ENCODE measurements at places on chromosomes 1 and 21.
A peak's percentile ranks its signal among the peaks of the same experiment; 100 is the strongest.

GRCh38 chr1:86546787-86547221 is at the start of gene CLCA4:
Gene CLCA4 (plus strand): TSS chr1:86547078. CDS start chr1:86547120, 42 bp downstream.
- DNase-seq, result peak; percentile 66

DNA sequence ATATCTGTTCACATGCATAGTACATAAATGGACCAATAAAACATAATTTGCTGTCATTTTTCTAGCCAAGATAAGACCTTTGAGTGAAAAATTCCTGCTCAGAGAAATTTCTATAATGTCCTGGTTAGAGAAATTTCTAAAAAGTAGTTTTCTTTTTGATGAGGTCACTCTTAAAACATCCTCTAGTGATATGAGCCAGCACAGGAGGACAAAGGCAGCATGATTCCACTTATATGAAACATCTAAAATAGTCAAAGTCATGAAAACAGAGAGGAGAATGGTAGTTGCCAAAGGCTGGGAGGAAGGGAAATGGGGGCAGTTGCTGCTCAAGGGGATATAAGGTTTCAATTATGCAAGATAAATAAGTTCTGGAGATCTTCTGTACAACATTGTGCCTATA is 239.4 kb downstream of the BACH1 start:
- no peak for DNase-seq

GRCh38 chr1:180922631-180923015 is 9.9 kb downstream of the KIAA1614 start:
- no peak for DNase-seq

DNA sequence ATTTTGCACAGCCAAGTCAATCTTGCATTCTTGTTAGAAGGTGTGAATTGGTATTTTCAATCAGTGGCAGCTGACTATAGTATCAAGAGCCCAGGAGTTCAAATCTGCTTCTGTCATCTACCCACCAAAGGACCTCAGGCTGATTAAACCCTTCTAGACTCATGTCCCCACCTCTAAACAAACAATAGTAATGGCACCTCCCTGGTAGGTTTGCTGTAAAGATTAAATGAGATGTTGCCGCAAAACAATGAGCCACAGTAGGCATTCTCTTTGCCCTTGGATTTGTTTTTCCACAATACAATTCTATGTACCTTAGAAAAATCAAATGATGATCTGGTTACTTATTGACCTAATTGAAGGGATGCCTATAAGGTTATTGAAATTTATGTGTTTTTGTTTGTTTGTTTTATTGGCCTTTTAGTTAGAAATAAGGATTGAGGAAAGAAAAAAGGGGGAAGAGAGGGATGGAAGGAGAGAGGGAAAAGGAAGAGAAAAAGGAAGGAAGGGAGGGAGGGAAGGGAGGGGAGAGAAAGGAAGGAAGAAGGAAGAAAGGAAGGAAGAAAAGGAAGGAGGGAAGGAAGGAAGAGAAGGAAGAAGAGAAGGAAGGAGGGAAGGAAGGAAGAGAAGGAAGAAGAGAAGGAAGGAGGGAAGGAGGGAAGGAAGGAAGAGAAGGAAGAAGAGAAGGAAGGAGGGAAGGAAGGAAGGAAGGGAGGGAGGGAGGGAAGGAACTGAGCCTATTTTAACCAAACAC is 110.7 kb downstream of the ETS2 start:
- DNase-seq, result no peak

DNA sequence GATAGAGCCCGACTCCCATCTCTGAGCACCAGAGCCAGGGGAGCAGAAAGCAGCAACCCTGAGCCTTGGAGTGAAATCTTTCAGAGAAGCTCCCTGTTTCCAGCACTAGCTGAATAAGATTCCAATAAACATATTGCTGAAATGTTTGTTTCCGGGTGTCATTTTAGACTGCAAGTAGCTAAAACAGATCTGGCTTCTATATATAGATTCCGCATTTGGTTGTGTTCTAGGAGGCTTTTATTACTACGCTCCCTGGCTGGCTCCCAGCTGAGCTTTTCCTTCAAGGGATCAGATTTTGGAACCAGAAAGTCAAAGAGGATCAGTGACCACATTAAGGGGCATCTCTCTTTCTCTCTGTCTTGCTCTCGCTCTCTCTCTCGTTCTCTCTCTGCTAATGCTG is 88.2 kb downstream of the PAPPA2 start:
- DNase-seq, result no peak

- DNase-seq, result no peak
These were observed 197.2 kb downstream of the HHAT start for GRCh38 chr1:210525716-210526454.

DNA sequence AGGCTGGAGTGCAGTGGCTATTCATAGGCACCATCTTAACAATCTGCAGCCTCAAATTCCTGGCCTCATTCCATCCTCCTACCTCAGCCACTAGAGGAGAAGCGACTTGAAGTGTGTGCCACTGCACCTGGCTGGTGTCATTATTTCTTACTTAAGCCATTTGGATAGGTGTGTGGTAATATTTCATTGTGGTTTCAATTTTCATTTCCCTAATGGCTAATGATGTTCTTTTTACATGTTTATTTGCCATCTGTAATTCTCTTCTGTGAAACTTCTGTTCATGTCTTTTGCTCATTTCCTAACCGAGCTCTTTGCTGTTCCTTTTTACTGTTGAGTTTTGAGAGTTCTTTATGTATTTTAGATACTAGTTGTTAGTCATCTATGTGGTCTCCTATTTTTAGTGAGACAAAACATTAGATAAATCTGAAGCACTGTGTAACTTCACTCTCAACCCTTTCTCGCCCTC is 66.8 kb downstream of the SLC27A3 start:
- peak; percentile 44 for DNase-seq

- peak; percentile 46 for DNase-seq
These were observed 4.0 kb downstream of the GLMP start for GRCh38 chr1:156291226-156292061.

DNA sequence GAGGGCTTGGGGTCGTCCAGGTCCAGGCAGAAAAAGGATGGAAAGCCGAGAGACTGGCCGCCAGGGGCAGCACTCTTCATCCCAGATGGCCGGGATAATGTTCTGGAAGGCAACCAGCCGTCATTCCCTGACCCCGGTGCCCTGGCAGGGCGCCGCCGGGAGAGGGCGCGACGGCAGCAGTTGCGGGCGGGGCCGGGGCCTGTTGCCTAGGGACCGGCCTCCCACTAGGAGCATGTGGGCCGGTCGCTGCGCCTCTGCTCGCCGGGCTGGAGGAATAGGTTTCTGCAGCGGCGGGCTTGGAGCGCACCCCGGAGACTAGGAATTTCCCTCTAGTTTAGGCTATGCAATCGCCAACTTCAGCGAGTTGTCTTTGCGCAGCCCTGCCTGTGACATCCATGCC is 11.0 kb downstream of the DMRTB1 start:
- DNase-seq, result peak; percentile 51

- DNase-seq, result no peak
These were observed 48.6 kb downstream of the PRKACB start for GRCh38 chr1:84192681-84193080.

- DNase-seq, result no peak
These were observed 58.5 kb downstream of the SLC66A1 start for GRCh38 chr1:19370453-19371170.

- no peak for DNase-seq
These were observed 35.2 kb downstream of the MAP3K21 start for GRCh38 chr1:233362743-233363142.

- no peak for DNase-seq
These were observed 117.2 kb upstream of the OLIG2 start for GRCh38 chr21:32908534-32908933.

DNA sequence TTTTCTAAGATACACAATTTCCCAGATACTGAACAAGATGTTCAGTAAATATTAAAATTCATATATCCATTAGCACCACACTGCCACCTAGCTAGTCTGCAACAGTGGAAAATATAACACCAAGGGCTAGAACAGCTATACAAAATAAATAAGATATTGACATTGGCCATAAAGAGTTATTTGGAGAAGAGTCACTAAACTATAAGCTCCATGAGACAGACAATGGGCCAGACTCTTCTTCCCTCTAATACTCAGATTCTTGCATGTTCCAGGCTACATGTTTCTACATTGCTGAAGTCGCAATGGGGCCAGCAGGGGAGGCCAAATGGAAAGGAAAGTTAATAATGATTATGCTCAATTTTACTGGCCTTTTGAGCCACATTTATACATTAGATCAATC is 21.5 kb downstream of the SPATA6 start:
- DNase-seq, result no peak

DNA sequence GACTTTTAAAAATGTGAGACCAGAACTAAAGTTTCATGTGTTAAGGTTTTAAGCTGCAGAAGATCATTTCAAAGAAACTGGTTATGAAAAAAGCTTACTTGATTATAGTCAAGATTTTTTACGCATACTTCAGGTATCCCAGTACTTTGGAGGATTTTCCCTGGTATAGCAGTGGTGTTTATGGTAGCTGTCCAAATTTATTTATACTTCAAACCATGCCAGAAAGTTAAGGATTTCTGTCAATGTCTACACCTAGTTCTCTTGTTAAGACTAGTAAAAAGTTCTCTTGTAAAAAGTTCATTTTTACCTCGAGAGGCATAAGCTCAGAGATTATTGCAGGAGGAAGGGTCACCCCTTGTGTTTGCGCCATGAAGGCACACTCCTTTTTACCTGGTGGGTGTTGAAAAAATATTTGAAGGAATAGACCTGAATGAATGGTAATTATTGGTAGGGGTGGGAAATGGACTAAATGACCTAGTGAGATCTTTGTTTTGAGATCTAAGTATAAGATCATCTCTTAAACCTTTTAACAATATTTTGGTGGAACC is 2.8 kb downstream of the DYRK1A start:
- DNase-seq, result no peak

DNA sequence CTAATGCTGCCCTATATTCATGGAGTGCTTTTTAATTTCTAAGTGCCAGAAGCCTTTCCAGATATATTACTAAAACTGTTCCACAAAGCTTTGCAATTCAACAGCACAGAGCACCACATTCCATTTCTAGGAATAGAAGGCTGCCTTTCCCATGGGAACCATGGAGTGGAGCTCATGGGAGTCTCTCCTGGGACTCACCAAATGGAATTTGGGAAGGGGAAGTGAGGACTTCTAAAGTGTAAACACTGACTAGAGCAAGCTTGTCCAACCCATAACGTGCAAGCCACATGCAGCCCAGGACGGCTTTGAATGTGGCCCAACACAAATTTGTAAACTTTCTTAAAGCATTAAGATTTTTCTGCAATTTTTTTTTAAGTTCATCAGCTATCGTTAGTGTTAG is 190.4 kb upstream of the TNR start:
- no peak for DNase-seq

DNA sequence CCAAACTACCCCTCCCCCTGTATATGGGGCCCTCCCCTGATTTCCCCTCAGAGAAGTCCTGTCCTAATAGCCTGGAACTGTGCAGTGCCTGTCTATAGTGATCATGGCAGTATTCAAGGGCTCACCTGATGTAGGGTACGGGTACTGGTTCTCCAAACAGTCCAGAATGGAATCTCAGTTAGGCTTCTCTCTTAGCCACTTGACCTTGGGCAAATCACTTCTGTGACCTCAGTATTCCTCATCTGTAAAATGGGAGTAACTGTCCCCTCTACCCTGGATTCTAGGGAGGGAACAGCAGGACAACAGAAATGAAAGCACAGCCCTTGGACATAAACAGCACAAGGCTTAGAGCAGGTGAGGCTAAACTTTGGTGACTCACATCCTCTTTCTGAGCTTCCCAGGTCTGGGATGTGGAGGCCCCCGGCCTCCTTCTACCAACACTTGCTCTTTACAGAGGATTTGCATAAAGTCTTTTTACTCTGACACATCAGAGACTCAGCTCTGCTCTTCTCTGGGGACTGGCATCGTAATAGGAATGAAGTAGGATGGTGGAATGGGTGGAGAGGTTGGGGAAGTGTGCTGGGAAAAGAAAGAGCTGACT is 20.0 kb upstream of the PDZK1IP1 start:
- DNase-seq, result no peak

DNA sequence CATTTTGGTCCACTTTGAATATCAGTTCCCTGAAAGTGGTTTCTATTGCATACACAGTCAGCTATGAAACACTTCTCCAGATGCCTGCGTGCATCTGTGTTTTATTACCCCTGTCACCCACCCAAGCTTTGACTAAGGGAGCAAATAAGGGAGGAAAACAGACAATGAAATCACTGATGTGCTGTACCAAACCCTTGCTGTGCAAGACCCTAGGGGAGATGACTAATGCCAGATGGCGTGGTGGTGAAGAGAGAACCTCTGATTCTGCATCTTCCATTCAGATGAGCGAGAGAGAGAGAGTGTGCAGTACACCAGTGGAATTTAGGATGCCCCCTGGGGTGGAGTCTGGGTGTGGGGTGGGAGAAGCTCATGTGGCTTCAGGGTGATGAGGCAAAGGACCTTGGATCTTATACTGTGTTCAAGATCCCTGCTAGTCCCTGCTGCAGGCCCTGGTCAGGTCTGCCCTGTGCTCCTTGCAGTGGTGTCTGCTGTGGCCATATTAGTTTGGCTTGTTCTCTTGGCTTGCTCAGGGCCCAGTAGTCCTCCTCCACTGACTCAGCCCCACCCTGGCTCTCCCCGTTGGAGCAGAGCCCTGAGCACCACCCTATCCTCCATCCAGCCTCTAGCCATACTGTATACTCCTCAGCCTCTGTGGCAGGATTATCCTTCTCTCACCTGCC is 18.5 kb downstream of the CLCA1 start:
- DNase-seq, result no peak

DNA sequence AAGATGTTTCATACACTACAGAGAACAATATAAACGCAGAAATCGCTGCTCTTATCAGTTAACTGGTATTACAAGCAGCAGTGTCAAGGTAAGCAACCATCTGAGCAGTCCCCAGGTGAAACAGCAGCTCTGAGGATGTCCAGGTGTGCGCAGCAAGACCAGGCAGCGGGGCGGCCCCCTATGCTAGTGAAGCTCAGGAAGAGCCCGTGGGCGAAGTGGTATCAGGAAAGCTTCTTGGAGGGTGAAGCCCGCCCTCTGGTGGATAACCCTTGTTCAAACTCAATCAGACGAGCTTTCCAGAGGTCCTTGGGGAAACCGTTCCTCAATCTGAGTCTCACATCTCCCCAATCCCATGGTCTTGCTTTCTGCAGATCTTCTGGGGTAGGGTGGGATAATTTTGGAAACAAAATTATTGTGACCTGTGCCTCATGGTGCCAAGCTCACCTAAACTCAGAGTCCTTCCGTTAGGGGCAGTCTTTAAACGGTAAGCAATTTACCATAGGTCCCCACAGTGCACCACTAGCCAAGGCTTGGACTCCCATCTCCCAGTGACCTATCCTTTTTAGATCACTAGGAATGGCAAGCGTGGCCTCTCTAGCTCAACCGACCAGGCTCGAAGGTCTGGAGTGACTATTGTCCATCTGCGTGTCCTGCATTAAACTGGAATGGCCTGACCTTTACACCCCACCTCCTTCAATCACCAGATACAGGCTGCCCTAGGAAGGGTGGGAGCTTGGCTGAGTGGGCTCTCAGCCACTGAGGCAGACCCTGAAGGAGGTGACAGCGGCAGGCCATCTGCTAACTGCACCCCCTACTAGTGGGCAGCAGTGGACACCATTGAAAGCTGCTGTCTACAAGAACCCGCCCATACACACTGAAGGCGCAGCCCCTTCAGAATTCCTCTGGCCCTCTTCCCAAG is 13.6 kb upstream of the FAM110D start:
- DNase-seq, result peak; percentile 47

- no peak for DNase-seq
These were observed 1.4 kb downstream of the SFPQ start for GRCh38 chr1:35191429-35192055.

GRCh38 chr1:221555689-221556433 is 186.0 kb downstream of the DUSP10 start:
- DNase-seq, result no peak

- no peak for DNase-seq
These were observed 162.8 kb downstream of the NTPCR start for GRCh38 chr1:233113009-233113879.

- no peak for DNase-seq
These were observed 187.8 kb downstream of the SLC44A5 start for GRCh38 chr1:75423136-75423535.

GRCh38 chr21:34279883-34280282 is 83.9 kb upstream of the KCNE2 start:
- no peak for DNase-seq

Measured in NCI-H774 (cell line).